ENCODE measurements at places on chromosomes 11 and 22.

DNA sequence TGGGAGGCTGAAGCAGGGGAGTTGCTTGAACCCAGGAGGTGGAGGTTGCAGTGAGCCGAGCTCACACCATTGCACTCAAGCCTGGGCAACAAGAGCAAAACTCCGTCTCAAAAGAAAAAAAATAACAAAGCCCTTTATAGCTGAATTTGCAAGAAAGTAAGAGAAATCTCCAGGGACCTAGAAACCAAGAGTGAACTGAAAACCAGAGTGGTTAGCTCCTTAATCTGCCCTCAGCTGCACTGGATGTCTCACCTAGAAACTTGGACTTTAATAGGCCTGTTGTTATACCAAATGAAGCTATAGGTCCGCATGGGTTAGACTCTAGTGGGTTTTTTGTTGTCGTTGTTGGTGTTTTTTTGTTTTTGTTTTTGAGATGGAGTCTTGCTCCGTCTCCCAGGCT lies 4.1 kb downstream of the NEU3 start:
- DNase-seq: no peak

GRCh38 chr11:72154816-72155215 lies 19.3 kb downstream of the FOLR3 start:
- DNase-seq: no peak

DNA sequence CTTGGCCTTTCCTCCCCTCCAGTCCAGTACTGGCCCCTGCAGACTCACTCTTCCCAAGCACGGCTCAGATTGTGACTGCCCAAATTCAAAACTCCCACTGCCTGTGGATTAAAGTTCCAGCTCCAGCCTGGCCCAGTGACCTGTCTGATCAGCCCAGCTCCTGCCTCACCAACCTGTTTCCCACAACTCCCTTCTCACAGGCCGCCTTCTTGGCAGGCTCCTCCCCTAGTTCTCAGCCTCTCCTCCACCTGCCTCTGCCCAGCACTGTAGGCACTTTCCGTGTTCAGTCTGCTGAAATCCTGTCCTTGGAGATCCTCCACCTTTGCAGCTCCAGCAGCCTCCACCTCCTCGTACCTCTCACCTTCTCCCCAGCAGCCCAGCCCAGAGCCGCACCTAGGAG lies 68.6 kb downstream of the MICAL2 start:
- no peak for DNase-seq

- DNase-seq: no peak
Measured at GRCh38 chr11:35524780-35525179, 636 bp downstream of the PAMR1 start.
